ENCODE measurements at places on chromosomes 4 and X. TPM values are rescaled to one million over a fixed set of nuclear protein-coding genes. Genes with fewer than 3 reads are reported as not detected.

GRCh38 chrX:38993500-38993899 lies 192.2 kb downstream of the MID1IP1 start:
- DNase-seq = no peak
- no peak overlapping the region for H3K4me3 ChIP-seq
- H3K36me3 ChIP-seq = no peaks in the 10 kb centered on the region
- no peak overlapping the region for H3K27ac ChIP-seq

DNA sequence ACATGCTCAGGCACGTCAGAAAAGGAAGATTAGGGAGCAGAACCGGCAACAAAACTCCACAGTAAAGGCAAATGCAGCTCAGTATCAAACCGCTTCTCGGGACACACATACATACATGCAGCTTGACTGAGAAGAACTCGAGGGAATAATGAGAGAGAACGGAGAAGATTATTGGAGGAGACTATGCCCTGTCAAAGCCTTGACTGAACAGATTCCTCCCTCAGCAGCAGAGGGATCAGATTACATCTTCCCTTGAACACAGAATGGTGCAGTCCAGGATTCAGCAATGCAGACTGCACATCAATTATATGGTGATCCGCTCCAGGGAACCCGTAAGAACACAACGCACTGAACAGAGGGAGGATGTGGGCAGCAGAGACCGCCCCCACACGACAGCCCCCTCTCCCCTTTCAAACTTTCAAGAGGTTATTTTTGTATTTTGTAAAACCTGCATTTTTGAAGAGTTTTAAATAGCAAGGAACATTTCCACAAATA lies 183.2 kb downstream of the FBXW7 start:
- peaks cover 15% of the 10 kb centered on the region for H3K4me1 ChIP-seq
- no peak for DNase-seq
- no peak overlapping the region for H3K4me3 ChIP-seq
- H3K27me3 ChIP-seq = no peaks in the 10 kb centered on the region
- H3K27ac ChIP-seq = no peak overlapping the region
- H3K36me3 ChIP-seq = no peaks in the 10 kb centered on the region

- H3K4me1 ChIP-seq = no peaks in the 10 kb centered on the region
- no peaks in the 10 kb centered on the region for H3K27me3 ChIP-seq
- no peaks in the 10 kb centered on the region for H3K36me3 ChIP-seq
- no peak overlapping the region for H3K27ac ChIP-seq
- no peak overlapping the region for H3K4me3 ChIP-seq
- no peak for DNase-seq
Measured at GRCh38 chrX:128728943-128729342, 676.7 kb upstream of the ACTRT1 start.

GRCh38 chr4:104860238-104861123 lies 286.2 kb upstream of the TET2 start:
- DNase-seq = no peak
- H3K36me3 ChIP-seq = no peaks in the 10 kb centered on the region
- H3K4me3 ChIP-seq = no peak overlapping the region
- peaks cover 13% of the 10 kb centered on the region for H3K27me3 ChIP-seq

DNA sequence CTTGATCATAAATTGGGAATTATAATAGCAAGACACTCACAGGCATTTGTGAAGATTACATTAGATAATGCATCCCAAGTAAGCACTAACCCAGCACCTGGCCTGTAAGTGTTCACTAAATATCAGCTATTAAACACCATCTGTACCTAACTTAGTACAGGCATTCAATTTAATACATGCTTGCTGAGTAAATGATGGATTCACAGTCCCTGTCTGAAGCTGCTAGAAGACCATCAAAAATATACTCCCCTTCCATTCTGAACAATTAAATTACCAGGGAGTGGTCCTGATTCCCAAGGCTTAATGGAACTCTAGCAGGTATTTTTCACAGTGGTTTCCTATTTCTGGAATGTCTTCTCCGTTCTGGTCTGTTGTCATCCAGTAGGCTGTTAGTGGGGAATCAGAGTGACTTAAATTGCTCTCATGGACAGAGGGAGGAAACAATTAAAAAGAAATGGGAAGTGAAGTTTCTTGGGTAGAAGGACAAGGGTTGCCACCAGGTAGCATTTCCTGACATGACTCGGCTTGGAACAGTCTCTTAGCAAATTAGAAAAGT lies 233.9 kb downstream of the PTTG2 start:
- no peak overlapping the region for H3K4me3 ChIP-seq
- no peaks in the 10 kb centered on the region for H3K36me3 ChIP-seq
- H3K27me3 ChIP-seq = peaks cover 37% of the 10 kb centered on the region
- H3K4me1 ChIP-seq = no peaks in the 10 kb centered on the region
- no peak for DNase-seq

DNA sequence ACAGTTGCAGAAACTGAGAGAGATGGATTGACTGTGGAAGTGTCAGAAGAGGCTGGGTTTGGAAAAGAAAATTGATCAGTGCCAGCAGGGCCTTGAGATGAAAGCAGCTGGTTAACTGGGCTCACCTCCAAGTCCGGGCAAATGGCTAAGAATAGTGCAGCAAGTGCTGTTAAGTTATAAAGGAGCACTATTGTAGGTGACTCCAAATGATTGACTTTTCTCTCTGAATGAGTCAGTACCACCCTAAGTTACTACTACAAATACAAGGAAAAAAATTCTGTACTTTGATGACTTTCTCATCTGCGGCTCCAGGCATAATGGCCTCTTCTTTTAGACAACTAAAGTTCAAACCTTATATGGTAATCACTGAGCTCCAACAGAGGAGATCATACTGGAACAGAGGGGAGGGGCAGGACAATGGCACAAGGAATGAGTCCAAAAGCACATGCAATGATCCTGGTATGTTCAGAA lies 733.4 kb upstream of the INTU start:
- no peak overlapping the region for H3K4me3 ChIP-seq
- no peaks in the 10 kb centered on the region for H3K27me3 ChIP-seq
- no peaks in the 10 kb centered on the region for H3K4me1 ChIP-seq
- no peak overlapping the region for H3K27ac ChIP-seq
- H3K36me3 ChIP-seq = no peaks in the 10 kb centered on the region

DNA sequence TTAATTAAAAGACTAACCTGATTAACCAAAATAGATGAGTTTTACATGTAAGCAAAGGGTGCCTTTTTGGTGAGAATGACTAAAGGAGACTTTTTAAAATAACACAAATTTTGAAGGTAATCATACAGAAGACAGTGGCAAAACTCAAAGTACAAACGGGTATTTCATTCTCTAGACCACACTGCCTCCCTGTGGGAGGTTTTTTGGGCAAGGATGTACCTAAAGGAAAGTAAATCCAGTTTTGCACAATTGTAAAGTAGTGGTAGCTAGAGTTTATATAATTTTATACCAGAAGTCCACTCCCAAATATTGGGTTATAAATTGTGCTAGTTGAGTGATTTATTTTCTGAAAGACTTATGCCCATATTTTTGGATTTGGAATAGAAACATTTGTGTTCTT lies 201.0 kb downstream of the PAPSS1 start:
- no peak for DNase-seq
- H3K27me3 ChIP-seq = no peaks in the 10 kb centered on the region
- no peak overlapping the region for H3K27ac ChIP-seq
- no peaks in the 10 kb centered on the region for H3K36me3 ChIP-seq
- H3K4me1 ChIP-seq = no peaks in the 10 kb centered on the region

- no peaks in the 10 kb centered on the region for H3K4me1 ChIP-seq
- no peak overlapping the region for H3K4me3 ChIP-seq
- no peaks in the 10 kb centered on the region for H3K36me3 ChIP-seq
- no peak for DNase-seq
- no peak overlapping the region for H3K27ac ChIP-seq
- H3K27me3 ChIP-seq = no peaks in the 10 kb centered on the region
Measured at GRCh38 chr4:172947594-172947993, 221.0 kb upstream of the GALNT7 start.

DNA sequence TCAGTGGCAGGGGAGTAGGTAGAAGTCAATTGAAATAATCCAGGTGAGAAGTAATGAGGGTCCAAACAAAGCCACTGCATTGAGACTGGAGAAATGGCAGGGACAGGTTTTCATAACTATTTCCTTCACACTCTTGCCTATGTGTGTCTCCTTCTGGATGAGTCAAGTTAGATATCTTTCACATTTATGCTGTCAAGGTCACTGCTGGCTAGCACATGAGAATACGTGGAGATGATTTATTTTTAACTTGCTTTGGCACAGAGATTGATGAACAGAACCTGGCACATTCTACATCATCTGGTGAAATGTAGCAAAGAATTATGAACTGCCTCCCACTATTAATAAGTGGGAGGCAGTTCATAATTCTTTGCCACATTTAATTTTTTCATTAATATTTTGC lies 66.7 kb upstream of the BOD1L1 start:
- no peak for DNase-seq
- H3K36me3 ChIP-seq = no peaks in the 10 kb centered on the region
- H3K4me3 ChIP-seq = no peak overlapping the region
- no peaks in the 10 kb centered on the region for H3K4me1 ChIP-seq

DNA sequence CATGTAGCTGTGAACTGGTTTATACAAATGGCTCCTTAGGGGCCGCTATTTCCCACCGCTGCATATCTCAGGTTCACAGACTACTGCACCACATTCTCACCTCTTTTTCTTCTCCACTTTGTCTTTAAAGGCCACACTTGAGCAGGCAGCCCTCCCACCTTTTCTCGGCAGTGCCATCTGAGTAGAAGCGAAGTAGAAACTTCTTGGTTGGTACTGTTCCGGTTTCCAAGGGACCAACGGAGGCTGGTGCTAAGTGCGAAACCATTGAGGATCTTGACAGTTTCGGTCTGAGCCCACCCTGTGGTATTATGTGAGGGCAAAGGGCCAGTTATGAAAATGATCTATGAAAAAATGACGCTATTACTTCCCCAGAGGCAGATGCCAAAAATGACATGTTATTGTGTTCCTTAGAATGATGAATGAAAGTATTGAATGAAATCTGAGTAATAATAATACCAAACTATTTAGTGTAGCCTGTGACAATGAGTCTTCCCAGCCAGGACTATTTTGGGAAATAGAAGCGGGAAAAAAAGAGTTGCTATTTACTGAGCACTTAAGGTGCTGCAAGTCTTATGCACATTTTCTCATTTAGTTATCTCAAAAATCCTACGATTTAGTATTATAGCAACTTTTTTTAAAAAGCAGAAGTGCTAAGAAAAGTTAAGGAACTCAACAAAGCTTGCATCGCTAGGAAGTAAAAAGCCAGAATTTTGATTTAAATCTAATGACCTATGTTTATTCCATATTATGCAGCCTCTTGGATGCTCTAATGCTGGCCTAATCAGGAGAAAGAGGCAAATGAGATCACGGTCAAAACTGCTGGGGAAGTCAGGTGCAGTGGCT lies 29.6 kb upstream of the CHRNA9 start:
- no peak for DNase-seq
- H3K27me3 ChIP-seq = no peaks in the 10 kb centered on the region
- H3K4me1 ChIP-seq = peaks cover 75% of the 10 kb centered on the region

Gene LRIT3
- 0.05 TPM for total RNA-seq

Gene GSX2
- not detected for total RNA-seq

Gene FMR1NB
- total RNA-seq = not detected

Gene IL1RAPL1
- total RNA-seq = not detected

Gene GAGE12J
- not detected for total RNA-seq

Measured in activated T-helper 2 cell treated with anti-CD3 and anti-CD28 coated beads, Interferon-gamma antibody, Interleukin-2, Interleukin-4, amounts not matched to agents 10 μg/mL and 5 μg/mL and 100 μg/mL, durations not matched to agents 14 hours and 24 hours and 36 hours (primary cell).